ENCODE measurements at places on chromosomes 2 and 18. TPM values are rescaled to one million over a fixed set of nuclear protein-coding genes. Genes with fewer than 3 reads are reported as not detected.

SDC1 gene
- total RNA-seq = 38.7 TPM

AQP12B gene
- 0.58 TPM for total RNA-seq

PLGLB2 gene
- 2.6 TPM for total RNA-seq

TTC32 gene
- total RNA-seq = 18.0 TPM

ODC1 gene
- total RNA-seq = 270 TPM

ANKRD44 gene
- total RNA-seq = 44.1 TPM

CABLES1 gene
- total RNA-seq = 27.7 TPM

MTERF4 gene
- total RNA-seq = 48.5 TPM

ELOA2 gene
- total RNA-seq = not detected

TRPM8 gene
- total RNA-seq = not detected

DNER gene
- 44.3 TPM for total RNA-seq

PTPRN gene
- 0.88 TPM for total RNA-seq

SPDYA gene
- 2.3 TPM for total RNA-seq

FBXO41 gene
- 1.5 TPM for total RNA-seq

FEV gene
- total RNA-seq = 1.3 TPM

GKN2 gene
- total RNA-seq = 0.53 TPM

SPATA3 gene
- total RNA-seq = not detected

SP140 gene
- 0.47 TPM for total RNA-seq

NCOA1 gene
- total RNA-seq = 70.6 TPM

MARCHF7 gene
- total RNA-seq = 114 TPM

MOGAT1 gene
- total RNA-seq = not detected

BCL2 gene
- 39.3 TPM for total RNA-seq

DNPEP gene
- 64.8 TPM for total RNA-seq

LOXHD1 gene
- total RNA-seq = 2.2 TPM

TBR1 gene
- total RNA-seq = 0.29 TPM

GPR39 gene
- total RNA-seq = 4.3 TPM

RBBP8 gene
- total RNA-seq = 29.5 TPM

ANTXR1 gene
- 91.3 TPM for total RNA-seq

ALPP gene
- total RNA-seq = not detected

EFEMP1 gene
- total RNA-seq = 75.9 TPM

RPE gene
- 61.9 TPM for total RNA-seq

ZC3H15 gene
- total RNA-seq = 43.0 TPM

FABP1 gene
- 1.1 TPM for total RNA-seq

KIAA2012 gene
- 0.18 TPM for total RNA-seq

LHCGR gene
- total RNA-seq = 1.3 TPM

SERPINB11 gene
- total RNA-seq = not detected

TDRD15 gene
- 0.06 TPM for total RNA-seq

NTSR2 gene
- total RNA-seq = not detected

MC5R gene
- total RNA-seq = 0.47 TPM

C2orf80 gene
- total RNA-seq = not detected

GEN1 gene
- 9.9 TPM for total RNA-seq

REG1A gene
- not detected for total RNA-seq

OTX1 gene
- total RNA-seq = 0.12 TPM

CBLN2 gene
- total RNA-seq = 2.3 TPM

CNRIP1 gene
- total RNA-seq = 22.1 TPM

MARCO gene
- total RNA-seq = 1.3 TPM

CDH20 gene
- 3.9 TPM for total RNA-seq

NEU2 gene
- not detected for total RNA-seq

RGPD4 gene
- total RNA-seq = not detected

AQP12A gene
- not detected for total RNA-seq

FOXD4L1 gene
- 0.12 TPM for total RNA-seq

ZNF513 gene
- total RNA-seq = 14.4 TPM

HOXD12 gene
- total RNA-seq = 0.23 TPM

SLC4A5 gene
- 8.4 TPM for total RNA-seq

All from metanephros (tissue), 2 donors.